ENCODE measurements at places on chromosomes 7 and 10. TPM values are rescaled to one million over a fixed set of nuclear protein-coding genes. Genes with fewer than 3 reads are reported as not detected.

The ZNF503 gene
- total RNA-seq, result 32.1 TPM

DNA sequence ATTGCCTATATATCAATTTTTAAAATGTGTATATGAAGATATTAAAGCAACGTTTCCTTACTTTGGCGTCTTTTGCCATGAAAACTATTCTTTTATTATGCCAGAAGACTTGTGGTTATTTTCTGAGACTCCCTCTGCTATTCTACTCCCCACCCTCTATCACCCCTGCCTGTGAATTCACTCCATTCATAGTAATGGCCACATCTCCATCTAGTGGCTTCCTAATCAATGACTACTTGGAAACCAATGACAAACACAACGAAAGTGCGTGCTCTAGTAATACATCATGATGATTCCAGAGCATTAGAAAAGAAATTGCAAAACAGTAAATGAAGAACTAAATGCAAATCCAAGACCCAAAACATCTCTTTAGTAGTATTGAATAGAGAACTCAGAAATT is 186.7 kb upstream of the HGF start:
- H3K36me3 ChIP-seq, result no peaks in the 10 kb centered on the region
- H3K27ac ChIP-seq, result no peak overlapping the region
- no peaks in the 10 kb centered on the region for H3K27me3 ChIP-seq
- no peaks in the 10 kb centered on the region for H3K4me1 ChIP-seq
- no peak for DNase-seq

GRCh38 chr10:35192645-35193249 is 66.1 kb downstream of the CREM start:
- no peak for DNase-seq
- no peaks in the 10 kb centered on the region for H3K36me3 ChIP-seq
- H3K4me1 ChIP-seq, result no peaks in the 10 kb centered on the region
- H3K27ac ChIP-seq, result no peak overlapping the region

DNA sequence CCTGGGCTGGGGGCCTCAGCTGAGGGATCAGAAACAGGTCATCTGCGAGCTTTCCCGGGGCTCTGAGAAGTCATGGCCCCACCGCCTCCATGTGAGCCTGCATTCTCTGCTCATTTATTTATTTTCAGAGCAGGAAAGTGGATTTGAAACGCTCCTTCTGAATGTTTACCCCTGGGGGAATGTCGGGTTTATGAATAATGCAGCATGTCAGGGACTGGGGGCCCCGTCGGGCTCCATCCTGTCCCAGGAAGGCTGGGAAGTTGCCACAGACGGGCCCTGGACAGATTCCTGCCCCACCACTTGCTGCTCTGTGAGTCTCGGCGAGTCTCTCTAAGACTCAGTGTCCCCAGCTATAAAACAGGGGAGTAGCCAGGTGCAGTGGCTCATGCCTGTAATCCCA is 11.9 kb upstream of the GTF2IRD1 start:
- H3K4me1 ChIP-seq, result no peaks in the 10 kb centered on the region
- no peaks in the 10 kb centered on the region for H3K27me3 ChIP-seq
- no peaks in the 10 kb centered on the region for H3K36me3 ChIP-seq
- H3K27ac ChIP-seq, result no peak overlapping the region
- no peak overlapping the region for H3K4me3 ChIP-seq

DNA sequence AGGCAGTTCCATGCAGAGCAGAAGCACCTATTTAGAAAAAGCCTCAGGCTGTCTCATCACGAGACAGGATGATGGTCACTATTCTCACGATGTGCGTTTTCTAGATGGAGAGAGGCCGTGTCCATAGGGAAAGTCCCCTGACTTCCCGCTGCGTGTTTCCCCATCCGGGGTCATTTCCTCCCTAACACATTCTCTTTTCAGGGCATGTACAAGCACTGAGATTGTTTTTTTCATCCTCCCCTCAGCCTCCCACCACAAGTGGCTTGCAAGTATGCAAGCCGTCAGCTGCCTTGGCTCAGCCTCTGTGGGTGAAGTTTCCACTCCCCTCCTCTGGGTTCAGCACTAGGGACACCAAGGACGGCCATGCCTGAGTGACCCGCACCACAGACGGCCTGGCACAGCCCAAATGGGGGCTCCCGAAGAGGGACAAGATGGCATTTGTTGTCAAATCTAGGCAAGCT is 2.7 kb upstream of the CALML5 start:
- no peaks in the 10 kb centered on the region for H3K36me3 ChIP-seq
- no peaks in the 10 kb centered on the region for H3K4me1 ChIP-seq
- no peak overlapping the region for H3K27ac ChIP-seq

The ANKRD61 gene
- not detected for total RNA-seq

- no peaks in the 10 kb centered on the region for H3K27me3 ChIP-seq
- no peaks in the 10 kb centered on the region for H3K36me3 ChIP-seq
- no peak overlapping the region for H3K27ac ChIP-seq
Measured at GRCh38 chr10:103533827-103534226, 40.3 kb downstream of the NEURL1 start.

- H3K4me3 ChIP-seq, result peak overlapping the region; percentile 62
- peak overlapping the region; percentile 23 for H3K27ac ChIP-seq
- H3K4me1 ChIP-seq, result no peaks in the 10 kb centered on the region
- H3K27me3 ChIP-seq, result no peaks in the 10 kb centered on the region
Measured at GRCh38 chr7:108570146-108570755, 577 bp downstream of the DNAJB9 start.

DNA sequence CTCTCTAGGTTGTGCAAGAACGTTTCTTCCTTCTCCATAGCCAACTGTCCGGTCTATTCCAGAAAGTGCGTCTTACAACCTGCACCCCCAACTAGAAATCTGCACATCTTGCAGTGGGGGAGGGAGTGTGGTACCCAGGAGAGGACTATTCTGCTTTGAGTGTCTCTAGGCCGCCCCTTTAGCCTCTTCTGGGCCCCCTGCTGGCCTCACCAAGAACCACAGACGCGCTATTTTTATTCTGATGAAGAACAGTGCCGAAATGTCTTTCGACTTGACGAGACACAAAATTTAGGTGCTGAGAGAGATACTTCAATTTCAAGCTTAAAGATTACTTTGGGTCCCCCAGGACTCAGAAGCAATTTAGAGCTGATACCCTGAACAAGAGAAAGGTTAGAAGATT is 1.0 kb downstream of the CNPY1 start:
- no peaks in the 10 kb centered on the region for H3K36me3 ChIP-seq
- H3K4me3 ChIP-seq, result no peak overlapping the region
- no peak overlapping the region for H3K27ac ChIP-seq
- H3K27me3 ChIP-seq, result no peaks in the 10 kb centered on the region

DNA sequence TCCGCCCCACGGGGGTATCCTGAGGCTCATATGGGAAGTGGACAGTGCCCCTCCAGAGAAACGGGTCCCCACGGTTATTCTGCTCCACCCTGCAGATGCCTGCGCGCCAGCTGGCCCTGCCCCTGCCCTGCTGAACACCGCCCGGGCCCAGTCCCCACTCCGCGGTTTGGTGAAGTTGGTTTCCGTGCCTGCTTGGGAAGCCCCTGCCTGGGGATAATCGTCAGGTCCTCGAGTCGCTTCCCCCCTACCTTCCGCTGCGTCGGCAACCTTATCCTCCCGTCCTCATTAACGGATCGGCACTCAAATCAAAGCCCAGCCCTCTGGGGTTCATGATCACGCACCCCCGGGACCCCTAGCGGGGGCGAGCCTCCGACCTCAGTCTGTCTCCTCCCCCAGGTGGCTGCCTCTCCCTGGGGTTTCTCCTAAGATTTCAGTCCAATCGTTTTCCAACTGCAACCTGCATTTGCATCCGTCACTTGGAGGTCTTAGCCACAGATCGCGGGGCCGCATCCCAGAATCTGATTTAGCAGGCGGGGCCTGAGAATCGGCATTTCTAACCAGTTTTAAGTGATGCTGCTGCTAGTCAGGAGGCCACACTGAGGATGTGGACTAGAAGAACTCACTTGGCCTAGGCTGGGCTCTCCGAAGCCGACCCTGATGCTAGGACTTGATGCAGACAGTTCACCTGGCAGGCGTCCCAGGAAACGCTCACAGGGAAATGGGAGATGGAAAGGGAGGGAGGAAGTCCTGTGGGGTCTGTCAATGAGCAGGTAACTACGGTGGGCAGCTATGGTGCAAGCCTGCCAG is 27.6 kb downstream of the WDR86 start:
- no peak overlapping the region for H3K27ac ChIP-seq
- no peak for DNase-seq
- H3K36me3 ChIP-seq, result peaks cover 1% of the 10 kb centered on the region
- H3K27me3 ChIP-seq, result no peaks in the 10 kb centered on the region
- no peak overlapping the region for H3K4me3 ChIP-seq

- no peaks in the 10 kb centered on the region for H3K4me1 ChIP-seq
- no peak overlapping the region for H3K27ac ChIP-seq
- no peak for DNase-seq
- no peaks in the 10 kb centered on the region for H3K27me3 ChIP-seq
- peaks cover 3% of the 10 kb centered on the region for H3K36me3 ChIP-seq
- H3K4me3 ChIP-seq, result no peak overlapping the region
Measured at GRCh38 chr7:116906391-116906790, 44.0 kb downstream of the CAPZA2 start.

The CPXM2 gene
- total RNA-seq, result 169 TPM

- no peak overlapping the region for H3K27ac ChIP-seq
- no peak for DNase-seq
- H3K36me3 ChIP-seq, result no peaks in the 10 kb centered on the region
- no peaks in the 10 kb centered on the region for H3K4me1 ChIP-seq
Measured at GRCh38 chr7:101218236-101219125, 516 bp downstream of the ZNHIT1 start.

GRCh38 chr7:27031289-27032172 is 64.3 kb downstream of the HOXA1 start:
- no peak overlapping the region for H3K4me3 ChIP-seq
- no peak overlapping the region for H3K27ac ChIP-seq
- no peaks in the 10 kb centered on the region for H3K27me3 ChIP-seq
- H3K4me1 ChIP-seq, result no peaks in the 10 kb centered on the region
- H3K36me3 ChIP-seq, result no peaks in the 10 kb centered on the region

The AFAP1L2 gene
- 16.3 TPM for total RNA-seq

- H3K27ac ChIP-seq, result no peak overlapping the region
- no peak overlapping the region for H3K4me3 ChIP-seq
- H3K27me3 ChIP-seq, result no peaks in the 10 kb centered on the region
- no peaks in the 10 kb centered on the region for H3K4me1 ChIP-seq
Measured at GRCh38 chr7:83014546-83014945, 148.1 kb downstream of the PCLO start.

DNA sequence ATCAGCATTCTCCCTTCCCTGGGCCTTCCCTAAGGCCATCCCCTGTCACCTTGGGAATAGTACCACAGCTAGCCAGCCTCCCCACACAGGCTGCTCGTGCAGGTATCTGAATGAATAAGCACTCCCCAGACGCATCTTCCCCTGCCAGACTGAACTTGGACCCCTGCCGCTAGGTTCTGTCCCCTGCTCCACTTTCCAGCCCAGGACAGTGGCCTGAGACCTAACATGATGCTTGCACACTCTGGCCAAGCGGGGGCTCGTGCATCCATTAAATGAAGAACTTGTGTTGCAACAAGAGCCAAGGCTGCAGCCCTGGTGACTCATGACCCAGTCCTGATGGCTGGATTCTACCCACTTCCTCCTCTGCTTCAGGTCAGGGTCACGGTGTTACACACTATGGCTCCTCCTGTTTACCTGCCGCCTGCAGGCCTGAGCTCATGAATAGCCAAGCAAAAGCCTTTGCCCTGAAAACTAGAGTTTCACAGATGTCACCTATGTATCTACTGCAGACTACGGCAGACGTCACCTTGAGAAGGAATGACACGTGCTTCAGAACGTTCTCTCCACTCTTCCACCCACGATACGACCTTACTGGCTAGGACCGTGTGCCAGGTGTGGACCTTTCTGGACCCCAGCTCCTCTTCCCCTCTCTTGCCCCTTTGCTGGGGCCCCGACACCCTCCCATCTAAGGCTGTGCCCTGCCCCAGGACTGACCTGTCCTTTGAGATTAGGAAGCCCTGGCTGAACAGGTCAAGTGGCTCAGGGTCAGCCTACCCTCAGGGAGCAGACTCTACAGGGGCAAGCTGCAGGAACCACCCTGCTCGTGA is 6.5 kb downstream of the ASB13 start:
- H3K36me3 ChIP-seq, result no peaks in the 10 kb centered on the region
- no peak for DNase-seq
- H3K27me3 ChIP-seq, result no peaks in the 10 kb centered on the region
- no peak overlapping the region for H3K27ac ChIP-seq

The MRLN gene
- total RNA-seq, result not detected

DNA sequence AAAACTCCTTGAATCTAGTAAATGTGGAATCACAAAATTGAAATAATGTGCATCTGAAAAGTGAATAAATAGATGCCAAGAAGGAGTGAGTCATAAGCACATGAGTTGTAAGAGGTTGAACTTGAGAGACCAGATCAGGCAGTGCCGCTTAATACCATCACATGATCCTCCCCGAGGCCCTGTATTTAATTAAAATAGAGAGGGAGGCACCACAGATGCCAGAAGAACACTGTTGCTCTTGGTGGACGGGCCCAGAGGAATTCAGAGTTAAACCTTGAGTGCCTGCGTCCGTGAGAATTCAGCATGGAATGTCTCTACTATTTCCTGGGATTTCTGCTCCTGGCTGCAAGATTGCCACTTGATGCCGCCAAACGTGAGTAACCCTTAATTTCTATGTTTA is at the start of gene GPNMB:
Gene GPNMB (plus strand): TSS at position 221 of the 400 bp plus-strand sequence. CDS start 83 bp downstream, at position 304.
- peak within 1 kb of the TSS; percentile 61 for H3K27ac ChIP-seq
- no peaks in the 10 kb centered on the region for H3K36me3 ChIP-seq
- peak within 1 kb of the TSS; percentile 15 for H3K4me3 ChIP-seq
- no peak for DNase-seq
- H3K4me1 ChIP-seq, result peaks cover 6% of the 10 kb centered on the region
- H3K27me3 ChIP-seq, result no peaks in the 10 kb centered on the region

GRCh38 chr7:155450970-155451801 is 6.7 kb upstream of the EN2 start:
- no peak overlapping the region for H3K27ac ChIP-seq
- DNase-seq, result no peak
- H3K4me1 ChIP-seq, result no peaks in the 10 kb centered on the region
- no peak overlapping the region for H3K4me3 ChIP-seq
- H3K27me3 ChIP-seq, result no peaks in the 10 kb centered on the region

GRCh38 chr7:34131371-34131770 is 226.0 kb downstream of the BMPER start:
- H3K4me3 ChIP-seq, result no peak overlapping the region
- no peak for DNase-seq
- no peak overlapping the region for H3K27ac ChIP-seq
- no peaks in the 10 kb centered on the region for H3K36me3 ChIP-seq
- no peaks in the 10 kb centered on the region for H3K4me1 ChIP-seq

DNA sequence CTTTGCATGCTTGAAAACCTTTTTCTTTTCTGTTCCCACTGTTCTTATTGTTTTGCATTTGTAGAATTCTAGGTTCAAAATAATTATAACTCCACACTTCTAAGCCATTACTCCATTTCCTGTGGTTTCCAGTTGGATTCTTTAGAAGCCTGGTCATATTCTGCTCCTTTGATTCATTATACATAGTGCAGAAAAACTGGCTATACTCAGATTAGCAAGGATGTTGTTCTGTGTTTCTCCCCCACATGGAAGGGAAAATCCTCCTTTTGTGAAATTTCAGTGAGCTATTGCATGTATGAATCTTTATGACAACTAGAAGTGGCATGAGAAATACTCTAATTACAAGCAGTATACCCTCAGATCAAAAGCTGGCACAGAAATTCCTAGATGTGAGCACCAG is 79.5 kb downstream of the SLC13A1 start:
- H3K4me1 ChIP-seq, result no peaks in the 10 kb centered on the region
- DNase-seq, result no peak
- H3K27me3 ChIP-seq, result no peaks in the 10 kb centered on the region
- H3K27ac ChIP-seq, result no peak overlapping the region

The GPER1 gene
- 11.2 TPM for total RNA-seq
